ENCODE measurements at places on chromosomes 6 and 20.

- no peaks in the 10 kb centered on the region for H3K4me1 ChIP-seq
- no peaks in the 10 kb centered on the region for H3K36me3 ChIP-seq
- no peak overlapping the region for H3K27ac ChIP-seq
- no peak overlapping the region for H3K4me3 ChIP-seq
- no peaks in the 10 kb centered on the region for H3K27me3 ChIP-seq
- DNase-seq, result no peak
Measured at GRCh38 chr6:51396583-51396982, 577.9 kb downstream of the TFAP2B start.

DNA sequence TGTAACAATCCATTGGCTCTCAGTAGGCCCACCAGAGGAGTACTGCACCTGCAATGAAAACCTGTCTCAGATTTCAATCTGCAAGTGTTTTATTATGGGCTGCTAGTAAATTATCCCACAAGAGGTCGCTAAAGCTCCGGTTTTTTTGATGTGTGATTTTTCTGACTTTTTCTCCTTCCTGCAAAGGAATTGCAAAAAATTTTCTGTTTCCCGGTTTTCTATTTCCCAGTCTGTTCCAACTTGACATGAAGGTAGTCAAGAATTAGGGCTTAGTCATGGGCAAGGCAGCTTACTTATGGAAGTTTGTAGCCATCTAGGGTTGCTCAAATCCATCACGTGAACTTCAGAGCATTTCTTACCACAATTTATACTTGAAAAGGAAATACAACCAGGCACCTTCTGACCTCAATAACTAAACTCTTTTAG is 38.5 kb upstream of the AHI1 start:
- DNase-seq, result peak; percentile 15
- no peak overlapping the region for H3K27ac ChIP-seq
- H3K36me3 ChIP-seq, result no peaks in the 10 kb centered on the region
- H3K4me1 ChIP-seq, result no peaks in the 10 kb centered on the region
- H3K4me3 ChIP-seq, result no peak overlapping the region

- H3K27me3 ChIP-seq, result no peaks in the 10 kb centered on the region
- H3K4me1 ChIP-seq, result peaks cover 16% of the 10 kb centered on the region
- H3K4me3 ChIP-seq, result no peak overlapping the region
- H3K27ac ChIP-seq, result no peak overlapping the region
- DNase-seq, result no peak
- no peaks in the 10 kb centered on the region for H3K36me3 ChIP-seq
Measured at GRCh38 chr20:40276301-40276700, 412.7 kb downstream of the MAFB start.

GRCh38 chr6:122825163-122825562 is 36.1 kb downstream of the SMPDL3A start:
- no peaks in the 10 kb centered on the region for H3K36me3 ChIP-seq
- H3K27ac ChIP-seq, result no peak overlapping the region
- no peak for DNase-seq
- H3K4me3 ChIP-seq, result no peak overlapping the region
- no peaks in the 10 kb centered on the region for H3K4me1 ChIP-seq

- H3K4me3 ChIP-seq, result no peak overlapping the region
- no peak for DNase-seq
- H3K4me1 ChIP-seq, result no peaks in the 10 kb centered on the region
- H3K27ac ChIP-seq, result no peak overlapping the region
- H3K27me3 ChIP-seq, result no peaks in the 10 kb centered on the region
- H3K36me3 ChIP-seq, result no peaks in the 10 kb centered on the region
Measured at GRCh38 chr6:2222275-2222842, 23.0 kb downstream of the GMDS start.

- H3K4me1 ChIP-seq, result no peaks in the 10 kb centered on the region
- DNase-seq, result no peak
- H3K27ac ChIP-seq, result no peak overlapping the region
- H3K4me3 ChIP-seq, result no peak overlapping the region
Measured at GRCh38 chr6:61857541-61857940, 428.5 kb downstream of the KHDRBS2 start.

DNA sequence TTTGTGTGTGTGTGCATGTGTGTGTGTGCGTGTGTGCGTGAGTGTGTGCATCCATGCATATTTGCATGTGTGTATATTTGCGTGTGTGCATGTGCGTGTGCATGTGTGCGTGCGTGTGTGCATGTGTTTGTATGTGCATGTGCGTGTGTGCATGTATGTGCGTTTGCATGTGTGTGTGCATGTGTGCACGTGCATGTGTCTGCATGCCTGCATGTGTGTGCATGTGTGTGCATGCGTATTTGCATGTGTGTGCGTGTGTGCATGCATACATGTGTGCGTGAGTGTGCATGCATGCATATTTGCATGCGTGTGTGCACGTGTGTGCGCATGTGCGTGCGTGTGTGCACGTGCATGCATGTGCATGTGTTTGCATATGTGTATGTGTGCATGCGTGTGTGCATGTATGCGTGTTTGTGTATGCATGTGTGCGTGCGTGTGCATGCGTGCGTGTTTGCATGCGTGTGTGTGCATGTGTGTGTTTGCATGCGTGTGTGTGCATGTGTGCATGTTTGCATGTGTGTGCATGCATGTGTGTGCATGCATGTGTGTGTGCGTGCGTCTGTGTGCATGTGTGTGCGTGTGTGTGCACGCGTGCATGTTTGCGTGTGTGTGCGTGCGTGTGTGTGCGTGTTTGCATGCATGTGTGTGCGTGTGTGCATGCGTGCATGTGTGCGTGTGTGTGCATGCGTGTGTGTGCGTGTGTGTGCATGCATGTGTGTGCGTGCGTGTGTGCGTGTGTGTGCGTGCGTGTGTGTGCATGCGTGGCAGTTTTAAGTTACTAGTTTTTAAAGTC is 57.7 kb upstream of the SMOC2 start:
- no peak for DNase-seq
- peaks cover 3% of the 10 kb centered on the region for H3K36me3 ChIP-seq
- peak overlapping the region; percentile 69 for H3K4me3 ChIP-seq

DNA sequence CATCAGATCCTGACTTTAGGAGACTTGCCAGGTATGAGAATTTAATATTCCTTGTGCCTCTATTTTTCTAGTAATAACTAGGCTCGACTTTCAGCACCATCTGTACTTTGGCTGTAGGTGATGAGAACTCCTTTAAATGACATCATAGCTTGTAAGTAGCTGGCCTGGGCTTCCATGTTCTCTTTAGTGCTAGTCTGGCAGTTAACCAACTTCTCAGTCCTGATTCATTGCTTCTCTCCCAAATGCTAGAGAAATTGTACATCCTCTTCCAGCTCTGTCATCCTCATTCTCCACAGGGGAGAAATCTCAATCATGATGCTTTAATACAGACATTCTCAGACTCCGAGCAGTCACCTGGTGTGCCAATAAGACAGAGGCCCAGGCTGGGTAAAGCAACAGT is 143.5 kb upstream of the MOCS1 start:
- H3K36me3 ChIP-seq, result no peaks in the 10 kb centered on the region
- H3K4me1 ChIP-seq, result peaks cover 4% of the 10 kb centered on the region
- no peak overlapping the region for H3K4me3 ChIP-seq
- H3K27ac ChIP-seq, result no peak overlapping the region

- DNase-seq, result peak; percentile 89
- H3K27me3 ChIP-seq, result no peaks in the 10 kb centered on the region
- peaks cover 4% of the 10 kb centered on the region for H3K4me1 ChIP-seq
Measured at GRCh38 chr6:141105481-141105880, 1027.2 kb upstream of the GJE1 start.

DNA sequence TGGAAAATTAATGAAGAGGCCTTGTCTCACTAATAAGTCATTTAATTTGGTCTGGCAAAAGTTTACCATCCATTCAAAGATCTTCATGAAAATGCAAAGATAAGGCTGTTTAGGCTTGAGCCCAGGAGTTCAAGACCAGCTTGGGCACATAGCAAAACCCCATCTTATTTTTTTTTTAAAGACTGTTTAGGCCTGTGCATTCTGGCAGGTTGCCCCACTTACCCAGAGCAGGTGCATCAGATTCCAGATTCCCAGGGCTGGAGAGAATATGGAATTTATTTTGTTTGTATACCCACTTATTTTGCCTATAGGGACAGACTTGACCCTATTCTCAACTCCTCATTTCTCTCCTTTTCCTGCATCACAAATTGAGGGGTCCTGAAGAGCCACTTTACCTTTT is 5.7 kb downstream of the FOXO3 start:
- H3K4me3 ChIP-seq, result no peak overlapping the region
- no peak for DNase-seq

GRCh38 chr6:81075974-81076373 is 676.5 kb downstream of the TENT5A start:
- DNase-seq, result peak; percentile 60
- no peak overlapping the region for H3K27ac ChIP-seq
- no peaks in the 10 kb centered on the region for H3K27me3 ChIP-seq
- no peaks in the 10 kb centered on the region for H3K36me3 ChIP-seq
- H3K4me3 ChIP-seq, result no peak overlapping the region

- H3K27ac ChIP-seq, result no peak overlapping the region
- H3K27me3 ChIP-seq, result no peaks in the 10 kb centered on the region
- no peak overlapping the region for H3K4me3 ChIP-seq
- DNase-seq, result no peak
Measured at GRCh38 chr6:126824226-126824625, 294.2 kb upstream of the RSPO3 start.

DNA sequence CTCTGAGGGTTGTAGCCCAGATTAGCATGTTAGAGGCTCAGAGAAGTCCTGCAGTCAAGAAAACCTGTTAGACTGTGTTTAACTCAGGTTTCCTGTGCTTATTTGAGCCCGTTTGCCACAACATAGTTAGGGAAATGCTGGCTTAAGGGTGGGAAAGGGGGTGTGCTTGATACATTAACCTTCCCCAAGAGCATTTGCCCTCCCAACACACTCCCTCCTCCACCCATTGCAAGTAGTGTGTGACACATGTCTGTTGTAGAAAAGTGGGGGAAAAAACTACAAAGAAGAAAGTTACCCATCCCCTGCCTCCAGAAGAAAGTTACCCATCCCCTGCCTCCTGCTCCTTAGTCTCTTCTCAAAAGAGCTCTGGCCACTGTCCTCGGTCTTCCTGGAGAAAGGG is 36.8 kb upstream of the MRPS18A start:
- no peaks in the 10 kb centered on the region for H3K36me3 ChIP-seq
- H3K4me1 ChIP-seq, result no peaks in the 10 kb centered on the region
- H3K27ac ChIP-seq, result no peak overlapping the region
- no peak for DNase-seq
- no peak overlapping the region for H3K4me3 ChIP-seq
- H3K27me3 ChIP-seq, result no peaks in the 10 kb centered on the region

- H3K27ac ChIP-seq, result no peak overlapping the region
- no peaks in the 10 kb centered on the region for H3K27me3 ChIP-seq
- H3K36me3 ChIP-seq, result peaks cover 51% of the 10 kb centered on the region
- no peak overlapping the region for H3K4me3 ChIP-seq
- H3K4me1 ChIP-seq, result peaks cover 2% of the 10 kb centered on the region
Measured at GRCh38 chr20:34066476-34067090, 45.5 kb downstream of the EIF2S2 start.

DNA sequence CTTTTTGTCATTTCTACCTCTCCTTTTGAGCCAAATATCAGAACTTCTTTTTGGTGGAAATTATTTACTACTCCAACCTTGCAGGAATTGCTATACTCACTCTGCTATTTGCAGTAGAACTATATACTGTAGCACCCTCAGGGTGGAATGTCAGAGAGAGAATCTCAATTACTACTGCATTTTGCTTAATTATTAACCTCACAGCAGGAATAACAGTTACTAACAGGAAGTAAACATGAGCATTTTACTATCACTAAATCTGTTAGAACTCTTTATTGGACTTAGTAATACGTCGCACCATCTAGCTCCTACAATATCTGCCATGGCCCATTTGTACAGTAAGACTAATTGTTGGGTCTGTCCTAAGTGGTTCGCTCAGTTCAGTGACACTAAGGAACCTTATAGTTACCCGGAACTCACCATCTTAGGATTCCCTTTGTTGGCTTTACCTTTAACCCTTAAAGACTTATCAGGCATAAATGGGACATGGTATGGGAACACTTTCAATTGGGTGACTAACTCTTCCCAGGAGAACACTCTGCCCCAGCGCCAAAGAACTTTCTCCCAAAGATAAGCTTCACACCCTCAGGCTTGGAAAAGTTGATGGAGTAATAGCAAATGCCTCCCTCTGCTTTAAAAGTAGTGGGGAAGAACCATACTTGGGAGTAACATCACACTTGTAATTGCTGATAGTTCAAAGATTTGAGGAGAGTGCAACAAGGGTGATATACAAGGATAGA is 38.8 kb downstream of the PLN start:
- H3K4me3 ChIP-seq, result no peak overlapping the region
- H3K27ac ChIP-seq, result no peak overlapping the region
- no peak for DNase-seq

- H3K27ac ChIP-seq, result no peak overlapping the region
- H3K27me3 ChIP-seq, result no peaks in the 10 kb centered on the region
Measured at GRCh38 chr20:6384380-6384779, 261.6 kb upstream of the FERMT1 start.

DNA sequence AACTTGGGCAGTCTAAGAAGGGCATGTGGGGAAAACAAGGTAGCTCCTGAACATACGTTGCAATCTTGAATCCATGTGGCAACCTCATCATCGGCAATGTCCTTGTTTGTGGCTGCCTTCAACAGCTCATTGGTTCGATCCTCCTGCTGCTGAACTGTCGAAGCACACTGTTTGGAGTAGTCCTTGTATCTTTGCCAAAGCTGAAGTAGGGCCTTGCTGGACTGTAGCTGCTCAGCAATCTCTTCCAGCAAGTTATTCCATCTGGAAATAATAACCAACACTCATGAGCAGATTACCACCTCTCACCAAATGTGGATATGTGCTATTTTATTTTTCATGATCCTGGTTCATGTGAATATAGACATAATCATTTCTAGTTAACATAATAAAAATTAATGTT is 413.3 kb downstream of the ESR1 start:
- DNase-seq, result no peak
- H3K27me3 ChIP-seq, result no peaks in the 10 kb centered on the region
- no peak overlapping the region for H3K4me3 ChIP-seq
- no peaks in the 10 kb centered on the region for H3K4me1 ChIP-seq
- H3K27ac ChIP-seq, result no peak overlapping the region
- peaks cover 6% of the 10 kb centered on the region for H3K36me3 ChIP-seq

GRCh38 chr6:24788031-24788665 is 10.6 kb downstream of the ARMH2 start:
- no peak overlapping the region for H3K4me3 ChIP-seq
- no peaks in the 10 kb centered on the region for H3K4me1 ChIP-seq
- no peak overlapping the region for H3K27ac ChIP-seq
- DNase-seq, result no peak
- H3K36me3 ChIP-seq, result peaks cover 56% of the 10 kb centered on the region

- H3K4me1 ChIP-seq, result no peaks in the 10 kb centered on the region
- no peak for DNase-seq
- no peaks in the 10 kb centered on the region for H3K27me3 ChIP-seq
- H3K36me3 ChIP-seq, result peaks cover 83% of the 10 kb centered on the region
- no peak overlapping the region for H3K27ac ChIP-seq
Measured at GRCh38 chr20:21380711-21381110, 16.6 kb downstream of the NKX2-4 start.
